ENCODE measurements at places on chromosomes 4 and X.
A peak's percentile ranks its signal among the peaks of the same experiment; 100 is the strongest.

DNA sequence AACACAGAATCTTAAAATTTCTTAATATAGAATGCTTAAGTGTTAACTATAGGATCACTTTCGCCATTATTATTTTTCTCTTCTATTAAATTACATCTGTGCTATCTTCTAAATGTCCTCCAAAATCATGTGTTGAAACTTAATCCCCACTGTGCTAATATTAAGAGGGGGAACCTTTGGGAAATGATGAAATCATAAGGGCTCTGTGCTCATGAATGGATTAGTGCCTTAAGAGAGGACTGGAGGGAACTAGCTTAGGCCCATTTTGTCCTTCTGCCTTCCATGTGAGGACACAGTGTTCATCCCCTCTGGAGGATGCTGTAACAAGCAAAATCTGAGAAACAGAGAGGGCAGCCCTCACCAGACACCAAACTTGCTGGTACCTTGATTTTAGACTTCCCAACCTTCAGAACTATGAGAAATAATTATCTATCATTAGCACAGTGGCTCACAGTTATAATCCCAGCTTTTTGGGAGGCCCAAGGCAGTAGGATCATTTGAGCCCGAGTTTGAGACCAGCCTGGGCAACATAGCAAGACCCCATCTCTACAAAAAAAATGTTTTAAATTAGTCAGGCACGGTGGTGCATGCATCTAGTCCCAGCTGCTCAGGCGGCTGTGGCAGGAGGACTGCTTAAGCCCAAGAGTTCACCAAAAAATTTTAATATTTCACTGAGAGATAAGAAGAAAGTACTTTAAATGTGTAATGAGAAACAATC is 26.3 kb downstream of the KLHL8 start:
- DNase-seq: no peak

GRCh38 chr4:53067125-53067802 is 205.1 kb downstream of the RASL11B start:
- no peak for DNase-seq

DNA sequence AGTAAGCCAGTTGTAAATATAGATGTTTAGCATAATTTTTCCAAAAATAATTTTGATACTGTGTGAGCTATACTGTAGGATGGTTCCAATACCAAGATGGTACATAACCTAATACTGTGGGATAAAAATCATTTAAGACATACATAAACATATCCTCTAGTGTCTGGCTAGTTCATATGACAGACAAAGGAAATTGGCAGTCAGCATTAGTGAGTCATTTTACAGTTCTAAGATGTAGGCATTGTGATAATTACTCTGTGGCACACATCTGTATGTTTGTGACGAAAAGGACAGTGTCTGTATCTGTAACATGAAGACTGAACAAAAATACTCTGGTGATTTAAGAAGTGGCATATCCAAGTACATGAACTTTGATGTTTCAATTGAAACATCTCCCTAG is 49.6 kb downstream of the UGT2A2 start:
- DNase-seq: no peak

GRCh38 chr4:89682808-89683207 is 154.2 kb downstream of the SNCA start:
- DNase-seq: no peak

DNA sequence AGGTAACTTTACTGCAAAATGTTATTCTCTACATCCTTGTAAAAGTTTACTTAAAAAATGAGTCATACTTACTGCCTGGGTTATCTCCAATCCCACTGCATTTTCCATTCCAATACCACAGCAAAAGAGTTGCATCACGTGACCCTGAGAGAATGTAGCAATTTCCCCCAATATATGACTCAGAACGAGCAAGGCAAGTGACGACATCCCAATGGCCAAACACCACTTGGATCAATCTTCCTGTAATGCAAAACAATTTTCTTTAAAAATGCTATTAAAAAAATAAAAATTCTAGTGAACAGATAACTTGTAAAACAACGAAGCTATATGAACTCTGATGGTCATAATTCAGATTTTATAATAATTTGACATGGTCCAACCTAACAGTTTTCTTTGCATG is 224.3 kb downstream of the DCLK2 start:
- DNase-seq: no peak

DNA sequence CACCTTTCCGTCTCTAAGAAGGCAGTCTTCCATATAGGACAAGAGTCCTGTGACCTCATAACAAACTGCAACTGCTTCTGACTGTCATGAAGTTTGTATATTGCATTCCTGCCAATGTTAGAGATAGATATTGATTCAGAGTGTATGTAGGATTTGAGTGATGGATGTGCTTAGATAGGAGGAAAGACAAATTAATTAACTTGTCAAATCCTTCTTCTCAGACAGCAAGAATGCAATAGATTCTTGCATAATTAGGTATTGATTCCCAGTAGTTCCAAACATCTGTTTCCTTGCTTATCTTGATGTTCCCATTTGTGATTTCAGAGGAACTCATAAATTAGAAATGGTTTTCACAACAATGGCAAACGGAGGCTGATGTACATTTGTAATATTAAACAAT is 555.3 kb downstream of the TRAM1L1 start:
- DNase-seq: no peak

DNA sequence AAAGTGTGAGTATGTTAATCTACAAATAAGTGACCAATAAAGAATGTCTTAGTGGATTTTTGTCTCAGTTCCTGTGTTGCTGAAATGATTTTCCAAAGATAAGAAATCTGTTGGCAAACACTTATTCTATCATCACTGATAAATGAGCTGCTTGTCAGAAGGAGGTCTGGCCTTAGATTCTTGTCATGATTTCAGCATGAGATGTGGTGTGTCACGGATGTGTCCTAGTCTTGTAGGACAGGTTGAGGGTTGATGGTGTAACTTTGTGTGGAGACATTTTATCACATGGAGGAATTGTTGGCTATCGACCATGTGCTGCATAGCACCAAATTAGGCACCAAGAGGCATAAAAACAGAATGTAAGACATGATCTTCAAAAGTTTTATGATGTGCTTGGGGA is 31.8 kb upstream of the LIMCH1 start:
- DNase-seq: no peak

GRCh38 chr4:131609039-131609438 is 1540.1 kb upstream of the PCDH10 start:
- DNase-seq: no peak

GRCh38 chr4:10336471-10336870 is 120.8 kb downstream of the ZNF518B start:
- no peak for DNase-seq

DNA sequence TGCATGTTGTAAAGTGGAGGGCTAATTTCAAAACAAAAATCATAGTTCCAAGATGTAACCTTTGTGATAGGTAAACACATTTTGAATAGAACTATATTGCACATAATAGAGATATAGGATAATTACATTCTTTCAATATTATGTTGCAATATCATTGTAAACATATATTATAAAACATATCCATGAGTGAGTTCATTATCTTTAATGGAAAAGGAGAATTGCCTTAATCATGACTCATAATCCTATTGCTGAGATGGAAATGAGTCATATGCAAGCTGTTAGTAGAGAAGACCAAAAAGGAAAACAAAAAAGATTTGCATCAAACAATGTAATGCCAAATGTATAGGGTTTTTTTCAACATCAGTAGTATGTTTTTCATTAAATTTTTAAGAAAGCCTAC is 73.7 kb upstream of the WDR44 start:
- no peak for DNase-seq

DNA sequence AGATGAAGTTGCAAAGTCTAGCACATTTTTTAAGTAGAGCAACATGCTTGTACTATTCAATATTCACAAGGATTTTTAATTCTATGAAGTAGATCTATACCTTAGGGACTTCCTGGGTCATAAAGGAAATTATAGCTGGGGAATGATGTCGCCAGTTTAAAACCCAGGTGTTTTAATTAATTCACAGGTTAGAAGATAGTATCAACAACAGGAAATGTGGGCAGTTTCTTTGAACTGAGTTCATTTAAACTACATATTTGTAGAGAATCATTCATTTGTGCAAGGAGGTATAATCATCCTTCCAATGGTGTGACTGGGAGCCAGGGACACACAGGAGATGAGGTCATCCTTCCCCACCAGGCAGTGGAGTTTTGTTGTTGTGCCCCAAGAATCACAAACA is 181.3 kb upstream of the KLF3 start:
- no peak for DNase-seq

DNA sequence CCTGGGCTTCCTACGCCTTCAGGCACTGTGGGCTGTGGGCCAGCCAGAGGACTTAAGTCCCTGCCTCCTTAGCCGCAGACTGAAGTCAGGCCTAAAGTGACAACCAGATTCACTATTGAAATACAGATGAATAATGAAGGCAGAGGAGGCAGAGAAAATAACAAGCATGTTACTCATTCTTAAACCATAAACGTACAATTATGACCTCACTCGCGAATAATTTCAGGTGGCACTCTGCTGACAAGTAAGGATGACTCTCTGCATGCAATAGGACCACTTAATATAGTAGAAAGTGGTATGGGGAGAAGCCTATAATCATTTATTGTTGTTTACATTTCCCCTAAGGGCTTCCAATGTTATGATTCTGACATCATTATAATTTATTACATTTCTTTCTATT is 409.2 kb upstream of the FGF13 start:
- DNase-seq: no peak

DNA sequence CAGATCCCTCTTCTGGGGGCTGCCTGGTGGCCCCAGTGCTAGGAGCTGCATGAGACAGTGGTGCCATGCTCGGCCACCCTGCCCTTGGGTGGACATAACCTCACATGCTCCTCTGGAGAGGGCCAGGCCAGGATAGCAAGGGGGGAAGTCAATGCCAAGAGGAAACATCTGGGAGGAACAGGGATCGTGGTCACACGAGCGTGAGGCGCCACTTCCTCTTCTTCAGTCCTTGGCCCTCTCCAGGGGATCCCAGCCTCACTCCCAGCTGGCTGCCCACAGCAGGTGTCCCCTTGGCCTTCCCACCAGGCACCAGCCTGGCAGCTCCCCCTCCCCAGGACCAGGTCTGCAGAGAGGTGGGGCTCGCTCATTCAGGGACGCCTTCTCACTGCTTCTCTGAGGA is 28.6 kb downstream of the TBC1D14 start:
- DNase-seq: no peak

- DNase-seq: no peak
These were observed 105.1 kb upstream of the ANXA10 start for GRCh38 chr4:167987285-167987684.

DNA sequence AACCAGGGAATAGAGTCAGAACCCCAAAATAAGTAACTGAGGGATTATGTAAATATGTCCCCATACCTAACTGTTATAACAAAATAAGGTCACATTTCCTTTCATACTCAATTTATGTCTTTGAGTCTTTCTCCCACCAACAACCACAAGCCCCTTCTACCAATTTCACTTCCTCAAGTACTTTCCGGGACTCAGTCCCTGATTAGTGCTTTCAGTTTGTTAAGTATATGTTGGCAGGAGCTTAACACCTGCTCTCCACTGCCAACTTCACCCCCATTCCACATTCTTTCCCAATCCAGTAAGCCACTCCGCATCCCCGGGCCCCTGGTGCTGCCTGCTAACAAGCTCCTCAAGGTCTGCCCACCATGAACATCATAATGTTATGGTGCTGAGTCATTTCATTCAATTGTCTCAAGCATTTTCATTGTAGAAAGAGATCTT is 71.3 kb upstream of the SPRY1 start:
- DNase-seq: peak; percentile 54

GRCh38 chr4:144655491-144655890 is 9.5 kb downstream of the HHIP start:
- DNase-seq: no peak

DNA sequence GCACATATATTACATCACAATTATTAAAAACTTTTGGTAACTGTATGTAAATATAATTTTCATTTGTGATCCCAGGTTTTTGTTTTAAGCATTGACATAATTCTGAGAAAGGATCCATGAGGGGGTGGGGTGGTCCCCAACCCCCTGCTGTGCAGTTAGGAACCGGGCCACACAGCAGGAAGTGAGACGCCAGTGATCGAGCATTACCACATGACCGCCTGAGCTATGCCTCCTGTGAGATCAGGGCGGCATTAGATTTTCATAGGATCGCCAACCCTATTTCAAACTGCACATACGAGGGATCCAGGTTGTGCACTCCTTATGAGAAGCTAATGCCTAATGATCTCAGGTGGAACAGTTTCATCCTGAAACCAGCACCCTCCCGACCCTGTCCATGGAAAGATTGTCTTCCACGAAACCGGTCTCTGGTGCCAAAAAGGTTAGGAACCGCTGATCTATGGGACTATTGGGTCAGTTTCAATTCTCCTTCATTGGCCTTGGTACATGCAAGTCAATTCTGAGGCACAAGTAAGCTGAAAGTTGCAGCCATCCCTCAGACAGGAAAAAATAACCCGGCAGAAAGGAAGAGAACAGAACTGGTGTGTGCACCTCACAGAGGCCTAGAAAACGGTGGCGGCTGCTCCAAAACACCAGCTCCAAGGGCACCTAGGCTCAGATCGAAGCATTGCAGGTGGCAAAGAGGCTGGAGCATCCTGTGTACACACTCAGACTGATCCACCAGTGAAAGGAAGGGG is 7.0 kb upstream of the TMSB4X start:
- DNase-seq: no peak

GRCh38 chr4:8108991-8109390 is 49.6 kb downstream of the ABLIM2 start:
- DNase-seq: no peak

DNA sequence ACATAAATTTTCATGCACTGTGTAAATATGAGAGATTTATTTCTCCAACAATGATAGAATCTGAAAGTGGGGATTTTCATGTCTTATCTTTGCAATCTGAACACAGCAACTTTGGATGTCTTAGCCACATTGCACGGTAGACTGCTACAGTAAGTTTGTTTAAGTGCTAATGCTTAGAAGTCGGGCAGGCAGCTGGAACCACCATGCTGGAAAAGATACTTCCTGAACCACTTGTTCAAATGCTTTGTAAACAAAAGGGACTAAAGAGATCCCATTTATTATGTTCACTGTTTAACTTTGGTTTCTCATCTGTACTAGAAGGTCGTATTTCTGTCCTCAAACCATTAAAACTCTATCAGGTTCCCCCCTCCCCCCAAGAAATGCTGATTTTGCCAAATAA is 555.9 kb upstream of the DIPK2B start:
- no peak for DNase-seq

GRCh38 chr4:186020793-186021407 is 48.1 kb upstream of the TLR3 start:
- DNase-seq: no peak

DNA sequence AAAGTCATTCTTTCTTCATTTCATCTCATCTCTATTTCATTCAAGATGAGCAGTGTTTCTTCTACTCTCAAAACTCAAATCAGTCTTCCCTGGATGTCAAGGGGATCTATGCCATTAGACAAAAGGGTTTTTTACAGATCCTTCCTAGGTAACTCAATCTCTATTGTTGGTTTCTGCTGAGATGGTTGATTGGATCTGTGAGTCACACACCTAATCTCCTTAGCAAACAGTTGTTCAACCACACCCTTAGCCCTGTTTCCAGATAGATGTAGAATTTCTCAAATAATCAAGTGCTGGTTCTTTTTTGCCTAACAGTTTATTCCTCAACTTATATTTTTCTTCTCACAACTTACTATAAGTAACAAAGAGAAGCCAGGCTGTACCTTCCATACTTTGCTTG is 200.5 kb downstream of the KDR start:
- no peak for DNase-seq
